Fibroblast of skin of left quadriceps (primary cell): ENCODE measurements at places on chromosomes 6 and 20.

DNA sequence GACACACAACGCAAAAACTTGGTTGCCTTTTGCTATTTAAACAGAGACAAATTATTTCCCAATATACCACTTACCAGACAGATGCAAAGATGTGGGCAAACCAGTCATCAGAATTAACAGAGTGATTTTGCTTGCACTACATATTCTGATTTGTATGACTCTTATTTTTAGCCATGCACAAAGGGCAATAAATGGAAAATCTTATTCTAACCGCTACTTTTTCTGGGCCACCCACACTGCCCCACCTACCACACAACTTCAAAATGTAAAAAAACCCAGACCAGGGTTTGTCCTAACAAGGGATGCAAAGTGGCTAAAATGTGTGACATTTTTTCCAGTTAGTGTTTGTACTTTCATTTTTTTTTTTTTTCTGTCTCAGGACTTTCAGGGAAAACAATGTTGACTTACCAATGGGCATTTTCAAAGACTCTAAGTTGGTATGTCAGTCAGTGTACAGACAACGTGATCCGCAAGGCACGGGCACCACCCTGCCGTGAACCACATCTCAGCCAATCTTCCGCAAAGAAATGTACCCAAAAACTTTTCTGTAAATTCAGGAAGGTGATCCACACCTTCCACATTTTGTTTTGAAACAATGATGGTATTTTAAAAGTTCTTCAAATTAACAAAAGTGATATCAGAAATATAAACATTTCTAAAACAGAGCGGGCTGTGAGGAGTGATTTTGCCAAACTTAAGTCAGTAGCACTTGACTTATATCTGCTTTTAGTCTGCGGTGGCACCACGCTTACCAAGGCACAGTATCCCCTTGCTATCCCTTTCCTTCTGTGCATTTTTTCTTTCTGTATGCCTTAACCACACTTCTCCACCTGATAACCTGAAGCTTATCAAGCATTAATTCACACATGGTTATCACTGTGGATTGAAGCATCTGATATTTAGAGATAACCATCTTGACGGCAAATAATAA lies 185.6 kb downstream of the GJA10 start:
- DNase-seq, result no peak

GRCh38 chr6:1068068-1068467 lies 243.8 kb upstream of the FOXQ1 start:
- DNase-seq, result no peak

DNA sequence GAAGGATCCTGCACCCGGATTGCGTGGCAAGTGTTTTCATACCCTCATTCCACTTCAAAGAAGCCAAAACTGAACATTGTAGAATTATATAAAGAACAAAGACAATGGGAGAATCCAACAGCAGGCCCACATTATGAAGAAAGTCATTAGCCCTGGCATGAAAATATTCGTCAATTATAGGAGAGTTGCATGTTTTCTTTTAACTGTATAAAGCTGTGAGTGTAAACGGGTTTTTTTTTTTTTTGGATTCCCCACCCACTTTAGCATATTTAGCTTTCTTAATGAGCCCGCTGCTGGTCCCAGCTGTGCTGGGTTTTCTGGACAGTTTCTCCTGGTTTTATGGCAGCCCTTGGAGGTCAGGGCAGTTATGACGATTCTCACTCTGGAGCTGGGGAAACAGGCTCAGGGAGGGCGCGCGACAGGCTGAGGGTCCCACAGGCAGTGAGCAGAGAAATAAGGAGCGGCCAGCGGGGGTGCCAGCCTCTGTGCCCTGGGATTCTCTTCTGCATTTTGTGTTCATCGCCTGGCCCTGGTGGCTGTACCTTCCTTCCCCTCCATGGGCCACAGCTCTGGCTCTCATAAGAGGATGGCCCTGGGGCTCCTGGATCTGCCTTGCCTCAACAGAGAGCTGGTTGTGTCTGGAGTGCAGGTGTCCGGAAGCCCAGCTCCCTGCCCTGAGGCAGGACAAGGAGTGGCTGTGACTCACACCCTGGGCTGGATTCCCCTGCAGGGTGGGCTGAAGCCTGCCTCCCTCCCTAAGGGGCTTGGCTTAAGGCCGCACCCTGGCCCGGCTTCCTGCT lies 24.1 kb upstream of the SULF2 start:
- DNase-seq, result no peak

GRCh38 chr6:112269979-112270566 lies 15.7 kb upstream of the LAMA4 start:
- DNase-seq, result no peak

DNA sequence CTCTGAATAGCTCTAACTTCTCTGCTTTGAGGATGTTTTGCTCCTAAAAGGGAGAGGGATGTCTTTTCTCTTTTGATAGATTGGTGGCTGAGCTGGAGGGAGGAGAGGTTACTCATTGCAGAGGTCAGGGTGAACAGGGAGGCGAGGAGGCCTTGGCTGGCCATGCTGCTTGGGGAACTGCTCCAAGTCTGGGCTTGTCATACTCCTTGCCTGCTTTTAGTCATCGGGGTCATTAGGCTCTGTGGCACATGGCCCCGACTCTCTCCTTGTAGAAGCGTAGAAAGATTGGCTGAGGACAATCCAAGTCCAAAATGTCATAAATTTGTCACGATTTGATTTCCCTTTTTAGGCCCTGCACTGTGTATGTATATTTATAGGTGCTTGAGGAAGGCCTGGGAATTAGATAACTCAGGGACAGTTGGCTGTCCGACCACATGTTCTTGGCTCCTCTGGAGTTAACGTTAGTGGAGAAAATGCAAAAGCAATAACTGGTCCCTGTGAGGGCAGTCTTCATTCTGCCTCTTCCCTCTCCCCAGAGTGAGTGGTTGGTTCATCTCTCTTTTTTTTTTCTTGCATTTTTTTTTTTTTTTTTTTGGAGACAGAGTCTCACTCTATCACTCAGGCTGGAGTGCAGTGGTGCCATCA lies 160.1 kb downstream of the SCP2D1 start:
- no peak for DNase-seq

- DNase-seq, result no peak
These were observed 19.4 kb upstream of the OVOL2 start for GRCh38 chr20:18077157-18077556.
